ENCODE measurements at places on chromosomes 11 and 22. TPM values are rescaled to one million over a fixed set of nuclear protein-coding genes. Genes with fewer than 3 reads are reported as not detected.
A peak's percentile ranks its signal among the peaks of the same experiment; 100 is the strongest.

- H3K27me3 ChIP-seq, result peaks cover 23% of the 10 kb centered on the region
- H3K4me3 ChIP-seq, result peak overlapping the region; percentile 67
- H3K4me1 ChIP-seq, result peaks cover 26% of the 10 kb centered on the region
- peak overlapping the region; percentile 48 for H3K27ac ChIP-seq
- H3K36me3 ChIP-seq, result no peaks in the 10 kb centered on the region
Observed at GRCh38 chr11:118608360-118609227, 1.2 kb downstream of the PHLDB1 start.

KDM4D gene
- 0.89 TPM for total RNA-seq

DNA sequence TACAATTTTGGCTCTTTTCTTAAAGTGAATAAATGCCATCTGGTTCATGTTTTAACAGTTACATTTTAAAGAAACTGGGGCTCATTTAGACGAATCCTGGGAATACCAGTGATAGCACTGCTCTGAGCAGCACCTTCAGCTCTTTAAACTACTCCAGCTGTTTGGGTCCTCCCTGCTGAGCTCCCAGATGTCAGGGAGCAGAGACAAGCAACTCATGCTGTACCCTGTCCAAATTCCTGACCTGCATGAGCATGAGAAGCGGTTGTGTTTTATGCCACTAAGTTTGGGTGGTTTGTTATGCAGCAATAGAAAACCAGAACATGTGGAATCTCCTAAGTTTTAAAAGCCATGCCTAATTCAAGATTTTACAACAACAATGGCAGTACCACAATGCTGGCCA is 90.0 kb downstream of the FDX1 start:
- no peak for DNase-seq
- H3K4me3 ChIP-seq, result no peak overlapping the region
- H3K27ac ChIP-seq, result no peak overlapping the region
- H3K27me3 ChIP-seq, result no peaks in the 10 kb centered on the region
- H3K36me3 ChIP-seq, result peaks cover 7% of the 10 kb centered on the region

DNA sequence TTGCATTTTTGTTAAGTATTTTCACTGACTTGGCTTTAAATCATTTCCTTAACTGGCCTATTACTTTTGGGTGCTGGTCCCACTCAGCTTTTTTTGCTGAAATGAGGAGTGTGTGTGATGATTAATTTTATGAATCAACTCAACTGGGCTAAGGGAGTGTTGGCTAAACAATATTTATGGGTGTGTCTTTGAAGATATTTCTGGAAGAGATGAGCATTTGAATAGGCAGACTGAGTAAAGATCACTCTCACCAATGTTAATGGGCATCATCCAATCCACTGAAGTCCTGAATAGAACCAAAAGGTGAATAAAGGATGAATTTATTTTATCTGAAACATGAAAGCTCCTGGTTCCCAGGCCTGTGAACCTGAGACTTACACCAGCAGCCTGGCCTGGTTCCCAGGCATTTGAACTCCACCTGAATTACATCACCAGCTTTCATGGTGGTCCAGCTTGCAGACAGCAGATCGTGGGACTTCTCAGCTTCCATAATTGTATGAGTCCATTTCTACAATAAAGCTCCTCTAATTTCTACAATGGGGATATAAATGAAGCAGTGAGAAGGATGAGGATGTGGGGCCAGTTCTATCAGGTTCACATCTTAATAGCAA is 241.3 kb upstream of the ZC3H12C start:
- no peak for DNase-seq
- no peaks in the 10 kb centered on the region for H3K4me1 ChIP-seq
- H3K36me3 ChIP-seq, result no peaks in the 10 kb centered on the region
- H3K4me3 ChIP-seq, result no peak overlapping the region
- H3K27me3 ChIP-seq, result no peaks in the 10 kb centered on the region

DNA sequence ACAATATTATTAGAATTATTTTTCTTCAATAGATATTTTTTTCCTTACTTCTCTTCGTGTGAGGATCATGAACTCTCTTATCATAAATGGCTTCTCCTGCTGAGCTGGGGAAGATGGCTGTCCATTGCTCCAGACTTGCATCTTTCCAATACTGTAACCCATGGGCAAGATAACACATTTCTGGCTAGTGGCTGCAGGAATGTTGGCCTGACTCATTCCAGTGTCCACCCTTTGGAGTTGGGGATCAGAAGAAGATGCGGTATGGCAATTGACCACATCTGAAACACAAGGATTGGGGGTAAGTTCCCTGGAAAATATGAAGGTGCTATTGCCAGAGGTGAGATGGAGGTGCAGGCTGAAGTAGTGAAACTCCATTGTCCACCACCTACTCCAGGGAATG is 92.8 kb downstream of the FAR1 start:
- no peak overlapping the region for H3K4me3 ChIP-seq
- no peaks in the 10 kb centered on the region for H3K4me1 ChIP-seq
- no peak overlapping the region for H3K27ac ChIP-seq
- H3K27me3 ChIP-seq, result no peaks in the 10 kb centered on the region
- H3K36me3 ChIP-seq, result no peaks in the 10 kb centered on the region
- no peak for DNase-seq

- DNase-seq, result no peak
- H3K36me3 ChIP-seq, result no peaks in the 10 kb centered on the region
- H3K4me1 ChIP-seq, result no peaks in the 10 kb centered on the region
- no peak overlapping the region for H3K4me3 ChIP-seq
Observed at GRCh38 chr11:8384199-8384821, 120.6 kb upstream of the LMO1 start.

SMIM38 gene
- not detected for total RNA-seq

GRCh38 chr11:60175860-60176275 is 7.0 kb downstream of the MS4A6A start:
- peaks cover 5% of the 10 kb centered on the region for H3K4me1 ChIP-seq
- no peaks in the 10 kb centered on the region for H3K36me3 ChIP-seq
- no peak overlapping the region for H3K27ac ChIP-seq
- H3K4me3 ChIP-seq, result no peak overlapping the region
- no peak for DNase-seq

GGTLC2 gene
- total RNA-seq, result not detected

SLC22A8 gene
- total RNA-seq, result not detected

DNA sequence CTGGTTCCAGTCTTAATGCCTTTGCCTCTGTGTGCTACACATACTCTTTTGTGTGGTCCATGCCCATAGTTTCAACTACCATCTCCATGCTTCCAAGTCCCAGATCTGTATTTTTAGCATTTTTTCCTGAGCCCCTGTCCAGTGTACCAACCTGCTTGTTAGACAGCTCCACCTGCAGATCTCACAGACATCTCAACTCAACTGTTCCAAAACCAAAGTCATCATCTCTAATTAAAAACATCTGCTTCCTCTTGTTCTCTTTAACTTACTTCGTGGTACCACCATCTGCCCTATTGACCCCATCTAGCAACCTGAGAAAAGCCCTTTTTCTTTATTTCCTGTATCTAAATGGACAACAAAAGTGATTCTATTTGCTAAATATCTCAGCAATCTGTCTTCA is 8.6 kb upstream of the KMT2A start:
- H3K27me3 ChIP-seq, result peaks cover 11% of the 10 kb centered on the region
- H3K27ac ChIP-seq, result no peak overlapping the region
- no peaks in the 10 kb centered on the region for H3K36me3 ChIP-seq
- no peak for DNase-seq
- no peak overlapping the region for H3K4me3 ChIP-seq

- no peaks in the 10 kb centered on the region for H3K36me3 ChIP-seq
- no peak overlapping the region for H3K27ac ChIP-seq
- DNase-seq, result no peak
Observed at GRCh38 chr11:10139143-10139542, 154.9 kb downstream of the SBF2 start.

DNA sequence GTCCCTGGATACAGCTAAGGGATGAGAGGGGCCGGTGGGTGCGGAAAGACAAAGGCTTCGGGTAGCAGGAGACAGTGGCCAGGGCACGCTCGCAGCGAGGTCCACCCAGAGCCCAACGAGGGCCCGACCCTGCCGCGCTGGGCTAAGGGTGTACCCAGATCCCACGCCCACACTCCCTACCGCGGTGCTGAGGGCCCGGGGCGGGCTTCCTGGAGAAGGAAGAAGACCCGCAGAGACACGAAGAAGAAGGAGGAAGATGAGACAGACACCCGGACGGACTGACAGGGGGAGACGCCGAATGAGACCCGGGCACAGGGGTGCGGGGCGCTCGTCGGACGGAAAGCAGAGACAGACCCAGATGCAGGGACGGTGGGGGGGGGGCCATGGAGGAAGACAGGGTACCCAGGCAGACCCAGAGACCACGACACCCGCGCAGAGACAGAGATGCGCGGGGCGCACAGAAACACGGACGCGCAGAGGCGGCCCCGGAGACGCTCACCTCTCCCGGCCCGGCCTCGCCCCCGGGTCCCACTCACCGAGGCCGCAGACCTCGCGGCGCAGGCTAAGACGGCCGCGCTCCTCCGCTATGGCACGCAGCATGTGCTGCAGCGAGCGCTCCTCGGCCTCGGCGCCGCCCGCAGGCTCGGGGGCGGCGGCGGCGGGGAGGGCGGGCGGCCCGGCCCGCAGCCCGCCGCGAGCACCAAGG is 437 bp downstream of the KIAA0930 start:
- peak overlapping the region; percentile 67 for H3K27ac ChIP-seq
- H3K4me1 ChIP-seq, result peaks cover 65% of the 10 kb centered on the region
- peak; percentile 59 for DNase-seq
- H3K36me3 ChIP-seq, result peaks cover 10% of the 10 kb centered on the region
- H3K27me3 ChIP-seq, result no peaks in the 10 kb centered on the region

DNA sequence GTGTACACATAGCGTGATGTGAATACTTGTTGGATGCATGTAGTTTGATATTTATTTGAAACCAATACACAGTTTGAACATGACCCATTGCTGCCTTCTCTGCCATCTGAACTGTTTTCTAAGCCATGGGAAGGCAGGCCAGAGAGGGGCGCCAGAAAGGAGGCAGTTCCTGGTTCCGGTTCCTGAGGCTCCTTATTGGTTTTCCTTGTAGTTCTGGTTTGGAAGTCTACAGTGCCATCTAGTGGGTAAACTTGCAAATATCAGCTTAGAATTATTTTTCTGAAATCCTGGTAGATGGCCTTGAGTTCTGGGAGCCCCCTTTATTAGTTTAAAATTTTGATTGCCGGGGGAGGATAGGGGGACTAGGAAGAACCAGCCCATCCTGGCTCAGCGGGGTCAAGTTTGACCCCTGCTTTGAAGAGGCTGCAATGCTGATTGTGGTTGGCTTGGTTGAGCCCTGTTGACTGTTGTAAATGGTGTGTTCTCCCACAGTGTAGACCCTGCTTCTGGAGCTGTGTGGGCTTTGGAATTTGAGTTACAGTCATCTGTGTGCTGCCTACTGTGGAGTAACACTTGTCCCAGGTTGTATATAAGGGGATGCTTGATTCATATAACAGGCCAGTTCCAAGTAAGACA is 48.4 kb downstream of the GRAMD1B start:
- H3K27me3 ChIP-seq, result no peaks in the 10 kb centered on the region
- peaks cover 49% of the 10 kb centered on the region for H3K4me1 ChIP-seq
- peak overlapping the region; percentile 15 for H3K4me3 ChIP-seq
- peak; percentile 39 for DNase-seq
- peak overlapping the region; percentile 18 for H3K27ac ChIP-seq

ANO9 gene
- total RNA-seq, result 78.9 TPM

CHRM4 gene
- 0.37 TPM for total RNA-seq

OR52I1 gene
- total RNA-seq, result not detected

- DNase-seq, result no peak
- H3K4me1 ChIP-seq, result peaks cover 9% of the 10 kb centered on the region
- H3K27me3 ChIP-seq, result peaks cover 18% of the 10 kb centered on the region
- no peak overlapping the region for H3K27ac ChIP-seq
- H3K4me3 ChIP-seq, result no peak overlapping the region
Observed at GRCh38 chr22:24772493-24773220, 1.9 kb downstream of the PIWIL3 start.

GRCh38 chr11:6526411-6527135 is 29.5 kb downstream of the DNHD1 start:
- peak overlapping the region; percentile 93 for H3K27ac ChIP-seq
- H3K4me3 ChIP-seq, result peak overlapping the region; percentile 70
- H3K27me3 ChIP-seq, result no peaks in the 10 kb centered on the region
- DNase-seq, result no peak

GRCh38 chr22:37178350-37179125 is 9.5 kb downstream of the C1QTNF6 start:
- H3K27me3 ChIP-seq, result peaks cover 6% of the 10 kb centered on the region
- H3K4me1 ChIP-seq, result peaks cover 39% of the 10 kb centered on the region
- no peak overlapping the region for H3K27ac ChIP-seq
- no peak for DNase-seq
- H3K4me3 ChIP-seq, result no peak overlapping the region

OR6A2 gene
- total RNA-seq, result 0.05 TPM

DNA sequence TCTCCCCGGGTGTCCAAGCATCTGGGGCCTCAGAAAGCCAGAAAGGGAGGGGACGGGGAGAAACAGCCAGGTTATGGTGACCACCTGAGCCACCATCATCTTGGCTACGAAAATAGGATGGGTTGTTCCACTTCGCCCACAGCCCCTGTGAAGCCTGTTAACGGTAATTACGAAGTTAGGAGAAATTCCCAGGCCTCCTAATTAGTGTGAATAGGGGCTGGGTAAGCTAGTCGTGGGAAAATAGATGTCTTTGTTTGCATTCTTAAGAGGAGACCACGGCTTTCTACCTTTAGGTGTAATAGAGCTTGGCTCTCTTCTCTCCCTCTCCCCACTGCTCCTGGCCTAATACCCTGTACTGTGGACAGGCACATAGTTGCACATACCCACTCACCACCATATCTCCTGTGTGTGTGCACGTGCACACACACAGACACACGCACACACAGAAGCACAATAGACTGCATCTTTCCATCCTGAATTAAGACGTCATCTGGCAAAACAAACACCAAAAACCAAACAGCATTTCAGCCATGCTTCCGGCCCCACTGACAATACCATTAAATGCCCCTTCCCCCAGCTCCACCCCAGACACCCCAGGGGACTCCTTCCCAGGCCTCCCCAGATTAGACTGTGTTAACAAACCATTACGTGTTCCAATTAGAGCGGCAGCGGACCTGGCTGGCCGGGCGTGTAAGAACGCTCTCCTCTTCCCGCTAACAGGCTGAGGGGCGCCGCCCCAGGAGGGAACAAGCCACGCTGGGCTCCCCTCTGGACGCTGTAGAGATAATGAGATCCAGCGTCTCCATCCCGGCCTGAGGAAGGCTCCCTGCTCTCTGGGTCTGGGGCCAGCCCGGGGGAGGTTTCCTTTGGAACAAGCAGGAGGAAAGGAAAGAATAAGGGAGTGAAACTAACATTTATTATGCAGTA is 72.8 kb downstream of the TP53I11 start:
- peaks cover 2% of the 10 kb centered on the region for H3K27me3 ChIP-seq
- DNase-seq, result no peak
- no peaks in the 10 kb centered on the region for H3K4me1 ChIP-seq
- no peak overlapping the region for H3K27ac ChIP-seq
- H3K36me3 ChIP-seq, result no peaks in the 10 kb centered on the region
- no peak overlapping the region for H3K4me3 ChIP-seq

- peak; percentile 84 for DNase-seq
- no peak overlapping the region for H3K4me3 ChIP-seq
- no peaks in the 10 kb centered on the region for H3K27me3 ChIP-seq
- H3K4me1 ChIP-seq, result no peaks in the 10 kb centered on the region
- peaks cover 13% of the 10 kb centered on the region for H3K36me3 ChIP-seq
Observed at GRCh38 chr11:66429983-66430602, 8.6 kb downstream of the MRPL11 start.

Data from activated CD8-positive, alpha-beta T cell treated with anti-CD3 and anti-CD28 coated beads, Interleukin-2, amount 10 ng/mL, durations not matched to agents 7 days and 5 days (primary cell).